Posterior vena cava (tissue), 2 donors: ENCODE measurements at places on chromosomes 13 and 19. TPM values are rescaled to one million over a fixed set of nuclear protein-coding genes. Genes with fewer than 3 reads are reported as not detected.

GRCh38 chr19:47461876-47462275 is 9.8 kb downstream of the SLC8A2 start:
- DNase-seq, result no peak

DNA sequence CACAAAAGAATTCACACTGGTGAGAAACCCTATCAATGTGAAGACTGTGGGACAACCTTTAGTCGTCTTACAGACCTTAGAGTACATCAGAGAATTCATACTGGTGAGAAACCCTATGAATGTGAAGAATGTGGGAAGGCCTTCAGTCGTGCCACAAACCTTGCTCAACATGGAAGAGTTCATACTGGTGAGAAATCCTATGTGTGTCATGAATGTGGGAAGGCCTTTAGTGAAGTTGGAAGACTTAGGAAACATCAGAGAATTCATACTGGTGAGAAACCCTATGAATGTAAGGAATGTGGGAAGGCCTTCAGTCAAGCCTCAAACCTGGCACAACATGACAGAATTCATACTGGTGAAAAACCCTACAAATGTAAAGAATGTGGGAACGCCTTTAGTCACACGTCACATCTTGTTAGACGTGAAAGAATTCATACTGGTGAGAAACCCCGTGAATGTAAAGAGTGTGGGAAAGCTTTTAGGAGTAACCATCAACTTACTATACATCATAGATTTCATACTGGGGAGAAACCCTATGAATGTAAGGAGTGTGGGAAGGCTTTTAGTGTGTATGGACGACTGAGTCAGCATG is 24.0 kb upstream of the ZNF573 start:
- no peak for DNase-seq

GRCh38 chr13:31110617-31111016 is 51.1 kb downstream of the HSPH1 start:
- no peak for DNase-seq

DNA sequence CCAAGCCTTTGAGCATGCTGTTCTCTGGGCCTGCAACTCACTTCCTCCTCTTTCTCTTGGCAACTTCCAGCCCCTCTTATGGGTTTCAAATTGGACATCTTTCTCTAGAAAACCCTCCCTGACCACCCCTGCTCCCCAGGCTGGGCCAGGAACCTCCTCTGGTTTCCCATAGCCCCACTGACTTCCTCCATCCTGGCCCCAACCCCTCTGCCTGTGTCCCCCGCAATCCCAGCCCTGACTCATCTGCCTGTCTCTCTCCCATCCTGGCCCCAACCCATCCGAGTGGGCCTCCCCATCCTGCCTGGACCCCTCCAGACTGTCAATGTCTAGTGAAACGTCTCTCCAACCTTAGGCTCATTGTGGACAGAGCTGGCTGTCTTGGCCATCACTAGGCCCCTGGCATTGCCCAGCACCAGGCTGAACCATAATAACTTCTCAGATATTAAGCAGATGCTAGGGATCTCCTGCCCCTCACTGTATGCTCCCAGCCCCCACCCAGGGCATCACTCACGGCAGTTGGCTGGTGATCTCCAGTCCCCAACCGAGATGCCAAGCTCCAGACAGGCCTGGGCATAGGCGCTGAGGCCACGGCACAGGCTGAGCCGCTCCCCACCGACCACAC is 16.8 kb downstream of the FCGBP start:
- no peak for DNase-seq

DNA sequence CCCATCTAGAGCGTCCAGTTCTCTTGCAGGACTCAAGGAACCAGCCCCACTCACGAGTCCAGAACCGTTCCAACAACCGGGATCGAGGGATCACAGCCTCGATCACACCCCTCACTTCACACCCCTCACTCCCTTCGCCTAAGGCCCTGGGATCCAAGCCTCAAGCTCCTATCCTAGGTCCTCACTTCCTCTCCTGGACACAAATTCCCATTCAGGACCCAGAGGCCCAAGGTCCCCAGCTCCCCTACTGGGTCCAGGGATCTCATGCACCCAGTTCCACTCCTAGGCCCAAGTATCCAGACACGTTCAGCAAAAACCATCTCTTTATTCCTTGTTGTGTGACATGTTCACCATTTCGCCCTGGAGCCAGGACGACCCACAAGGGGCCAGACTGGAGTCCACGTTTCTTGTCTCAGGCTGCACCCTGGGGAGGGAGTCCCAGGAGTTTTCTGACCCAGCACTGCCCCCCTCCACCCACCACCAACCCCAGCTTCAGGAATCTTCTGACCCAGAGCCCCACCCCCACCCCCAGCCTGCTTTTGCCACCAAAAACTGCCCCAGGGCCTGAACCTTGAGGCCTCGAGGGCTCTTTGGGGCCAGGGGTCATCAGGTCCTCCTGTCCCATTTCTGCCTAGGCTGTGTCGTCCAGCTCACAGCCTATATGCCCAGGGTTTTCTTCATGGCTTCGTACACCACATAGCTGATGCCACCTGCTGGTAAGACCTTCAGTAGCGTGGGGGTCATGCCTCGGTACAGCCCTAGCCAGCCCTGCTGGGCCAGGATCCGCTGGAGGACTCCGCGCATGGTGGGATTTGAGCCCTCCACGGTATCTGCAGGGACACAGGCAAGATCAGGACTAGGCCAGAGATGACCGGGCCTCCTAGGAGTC is 1.4 kb upstream of the KHSRP start:
- DNase-seq, result no peak

Gene DACH1
- total RNA-seq, result 1.4 TPM
